ENCODE measurements at places on chromosomes 1 and 21.

DNA sequence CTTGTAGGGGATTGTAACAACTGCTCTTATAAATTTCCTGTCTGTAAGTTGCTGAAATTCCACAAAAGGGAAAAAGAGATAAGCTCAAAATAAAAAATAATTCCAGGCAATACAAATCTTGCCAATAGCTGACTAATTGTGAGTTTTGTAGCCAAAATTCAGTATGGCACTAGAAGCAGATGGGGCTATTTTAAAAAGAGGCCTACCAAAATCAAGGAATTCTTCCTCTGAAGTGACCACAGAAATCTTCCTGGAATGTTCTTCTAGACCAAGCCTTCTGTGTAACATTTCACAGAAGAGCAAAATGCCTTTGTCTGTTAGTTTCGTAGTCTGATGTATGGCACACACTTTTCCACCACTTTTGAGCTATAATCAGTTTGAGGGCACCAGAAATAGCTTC is 127.6 kb downstream of the CYYR1 start:
- no peak for DNase-seq

DNA sequence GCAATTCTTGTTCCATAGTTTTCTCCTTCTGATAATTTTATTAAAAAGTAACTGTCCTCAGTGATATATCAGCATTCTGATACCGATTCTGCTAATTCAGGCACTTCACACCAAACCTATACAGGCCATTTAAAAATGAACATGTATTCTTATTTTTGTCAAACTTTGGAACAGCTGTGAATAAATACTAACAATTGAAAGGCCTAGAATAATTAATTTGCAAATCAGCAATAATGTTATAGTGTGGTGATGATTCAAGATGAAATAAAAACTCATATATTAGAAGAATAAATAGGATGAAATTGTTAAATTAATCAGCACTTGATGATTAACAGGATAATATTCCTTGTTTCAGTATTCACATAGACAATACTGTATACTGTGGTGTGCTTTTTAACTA is 9.9 kb downstream of the CDKN2C start:
- peak; percentile 45 for DNase-seq

DNA sequence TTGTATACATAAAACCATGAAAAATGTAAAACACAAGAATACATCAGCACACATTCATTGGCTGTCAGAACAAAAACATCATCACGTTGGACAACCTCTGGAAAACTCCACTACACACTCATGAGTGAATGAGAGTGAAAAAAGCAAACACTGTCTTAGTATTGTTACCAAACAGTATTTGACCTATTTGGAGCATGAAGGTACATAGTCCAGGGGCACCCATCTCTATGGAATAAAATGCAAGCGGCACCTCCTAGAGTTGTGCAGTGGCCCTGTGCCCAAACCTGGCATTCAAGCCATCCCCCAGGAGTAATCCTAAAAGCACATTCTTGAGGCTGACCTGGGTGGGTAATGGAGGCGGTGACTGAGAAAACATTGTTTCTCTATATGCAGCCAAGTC is 67.0 kb upstream of the SOD1 start:
- DNase-seq: no peak

GRCh38 chr1:61149010-61149860 is 66.9 kb downstream of the NFIA start:
- DNase-seq: no peak

- DNase-seq: peak; percentile 7
Measured at GRCh38 chr1:19442154-19443096, 42.9 kb downstream of the CAPZB start.

DNA sequence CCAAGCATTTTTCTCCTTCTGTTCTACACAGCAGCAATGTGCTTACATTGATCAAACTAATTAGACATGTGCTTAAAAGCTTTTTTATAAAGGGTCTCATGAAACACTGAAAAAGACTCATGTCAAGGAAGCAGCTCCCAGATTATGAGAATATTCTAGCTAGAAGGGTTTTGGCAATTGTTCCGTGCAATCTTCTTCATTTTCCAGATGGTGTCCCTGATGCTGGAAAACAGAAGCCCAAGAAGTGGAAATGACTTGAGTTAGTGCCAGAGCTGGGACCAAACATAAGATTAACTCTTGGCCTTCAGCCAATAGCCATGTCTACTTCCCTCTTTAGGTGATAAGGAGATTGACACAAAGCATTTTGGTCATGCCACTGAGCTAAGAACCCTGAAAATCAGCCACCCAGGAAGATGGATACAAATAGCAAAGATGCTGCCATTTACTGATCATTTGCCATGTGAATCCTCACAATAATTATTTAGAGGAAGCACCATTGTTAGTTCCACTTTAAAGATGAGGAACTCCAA is 110.8 kb downstream of the MATN1 start:
- peak; percentile 18 for DNase-seq

- no peak for DNase-seq
Measured at GRCh38 chr1:185268352-185268751, 48.7 kb downstream of the IVNS1ABP start.

GRCh38 chr21:44271558-44272283 is 10.0 kb upstream of the DNMT3L start:
- DNase-seq: no peak

DNA sequence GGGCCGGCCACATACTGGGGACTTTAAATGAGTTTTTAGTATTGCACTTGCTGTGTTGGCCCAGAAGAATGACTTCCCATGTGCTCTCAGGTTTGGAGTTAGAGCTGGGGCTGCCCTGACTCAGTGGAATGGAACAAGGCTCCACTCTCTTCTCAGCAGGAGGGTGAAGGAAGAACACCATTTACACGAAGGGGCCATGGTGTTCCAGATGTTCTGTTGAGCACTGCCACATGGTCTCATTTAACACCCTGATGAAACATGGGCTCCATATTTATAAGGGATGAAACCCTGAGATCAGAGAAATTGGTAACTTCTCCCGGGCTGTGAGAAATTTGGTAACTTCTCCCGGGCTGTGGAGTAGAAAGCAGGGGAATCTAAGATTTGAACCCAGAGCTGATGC is 5.8 kb downstream of the PYCR2 start:
- DNase-seq: no peak

DNA sequence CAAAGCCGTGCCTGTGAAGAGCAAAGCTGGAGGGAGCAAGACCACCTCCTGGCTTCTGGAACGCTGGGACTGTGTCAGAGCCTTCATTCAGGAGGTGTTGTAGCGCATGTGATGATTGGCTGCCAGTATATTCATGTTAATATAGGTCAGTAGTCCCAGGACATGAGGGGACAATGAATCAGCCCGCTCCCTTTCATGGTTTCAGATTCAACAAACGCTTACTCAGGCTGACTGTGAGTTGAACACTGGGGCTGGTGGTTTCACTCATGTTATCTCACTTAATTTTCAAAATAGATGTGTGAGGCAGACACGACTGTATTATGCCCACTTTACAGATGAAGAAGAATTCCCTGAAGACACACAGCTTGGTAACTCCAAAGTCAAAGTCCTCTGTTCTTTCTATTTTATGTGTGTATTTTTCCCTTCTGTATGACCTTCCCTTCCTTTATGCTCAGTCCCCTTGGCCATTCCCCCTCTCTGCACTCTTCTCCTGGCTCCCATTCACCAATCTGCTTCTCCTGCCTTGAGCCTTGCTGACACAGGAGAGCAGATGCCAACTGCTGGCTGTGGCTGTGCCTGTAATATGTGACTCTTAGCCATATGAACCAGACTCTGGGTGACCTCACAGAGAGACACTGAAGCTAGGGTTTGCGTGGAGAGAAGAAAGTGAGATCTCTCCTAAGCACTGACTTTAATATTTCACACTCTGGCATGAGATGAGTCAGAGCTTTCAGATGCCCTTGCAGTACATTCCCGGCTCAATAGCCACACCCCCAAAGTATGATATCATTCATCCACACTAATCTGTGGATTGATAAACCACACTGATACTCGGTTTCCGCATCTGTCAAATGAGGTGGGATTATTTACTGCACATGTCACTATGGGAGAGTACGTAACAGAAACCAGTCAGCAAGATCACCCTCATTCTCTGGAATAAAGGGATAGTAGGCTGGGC is 31.4 kb upstream of the KIRREL1 start:
- DNase-seq: no peak

- DNase-seq: no peak
Measured at GRCh38 chr1:6128276-6129081, 51.6 kb downstream of the CHD5 start.

- no peak for DNase-seq
Measured at GRCh38 chr1:227542153-227543120, 20.9 kb upstream of the ZNF678 start.

GRCh38 chr1:239909898-239910297 is 181.8 kb upstream of the FMN2 start:
- DNase-seq: no peak

DNA sequence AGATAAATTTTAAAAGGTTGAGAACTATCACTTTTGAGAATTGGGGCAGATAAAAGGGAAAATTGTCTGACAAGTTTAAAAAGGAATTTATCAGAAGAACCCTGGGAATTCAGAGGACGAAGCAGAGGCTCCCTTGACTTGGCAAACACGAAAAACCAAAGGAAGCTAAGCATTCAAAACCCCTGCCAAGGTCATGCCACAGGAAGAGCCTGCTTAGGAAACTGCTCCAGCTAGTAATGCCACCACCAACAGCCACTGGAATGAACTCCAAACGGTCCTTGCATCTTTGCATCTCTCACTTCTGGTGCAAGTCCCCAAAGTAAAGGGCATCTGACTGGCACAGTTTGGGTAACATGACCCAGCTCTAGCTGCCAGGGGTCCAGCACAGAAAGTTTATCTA is 7.2 kb downstream of the GPBP1L1 start:
- no peak for DNase-seq

DNA sequence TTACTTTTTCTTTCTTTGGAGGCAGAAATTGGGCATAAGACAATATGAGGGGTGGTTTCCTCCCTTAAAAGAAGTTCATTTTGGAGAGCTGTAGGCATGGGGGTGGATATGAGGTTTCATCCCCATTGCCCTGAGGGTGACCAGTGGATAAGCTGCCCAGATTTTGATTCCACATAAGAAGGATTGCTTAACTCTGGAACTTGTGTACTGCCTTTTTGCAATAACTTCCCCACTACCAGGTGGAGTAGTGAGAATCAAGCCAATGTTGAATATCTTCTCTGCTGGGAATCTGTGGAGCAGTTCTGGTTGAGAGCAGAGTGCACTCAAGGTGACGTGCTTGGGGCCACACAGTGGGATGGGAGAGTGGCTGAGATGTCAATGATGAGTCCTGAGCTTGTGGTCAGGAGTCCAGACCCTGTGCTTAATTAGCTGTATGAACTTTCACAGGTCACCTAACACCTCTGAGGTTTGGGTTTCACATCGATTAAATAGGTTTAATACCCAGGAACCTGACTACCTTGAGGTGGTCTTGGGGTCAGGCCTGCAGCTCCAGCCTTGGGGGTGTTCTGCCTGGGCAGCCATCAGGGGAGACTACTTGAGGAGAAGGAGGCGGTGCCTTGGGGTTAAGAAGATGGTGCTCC is 152.9 kb downstream of the FCRL5 start:
- no peak for DNase-seq

DNA sequence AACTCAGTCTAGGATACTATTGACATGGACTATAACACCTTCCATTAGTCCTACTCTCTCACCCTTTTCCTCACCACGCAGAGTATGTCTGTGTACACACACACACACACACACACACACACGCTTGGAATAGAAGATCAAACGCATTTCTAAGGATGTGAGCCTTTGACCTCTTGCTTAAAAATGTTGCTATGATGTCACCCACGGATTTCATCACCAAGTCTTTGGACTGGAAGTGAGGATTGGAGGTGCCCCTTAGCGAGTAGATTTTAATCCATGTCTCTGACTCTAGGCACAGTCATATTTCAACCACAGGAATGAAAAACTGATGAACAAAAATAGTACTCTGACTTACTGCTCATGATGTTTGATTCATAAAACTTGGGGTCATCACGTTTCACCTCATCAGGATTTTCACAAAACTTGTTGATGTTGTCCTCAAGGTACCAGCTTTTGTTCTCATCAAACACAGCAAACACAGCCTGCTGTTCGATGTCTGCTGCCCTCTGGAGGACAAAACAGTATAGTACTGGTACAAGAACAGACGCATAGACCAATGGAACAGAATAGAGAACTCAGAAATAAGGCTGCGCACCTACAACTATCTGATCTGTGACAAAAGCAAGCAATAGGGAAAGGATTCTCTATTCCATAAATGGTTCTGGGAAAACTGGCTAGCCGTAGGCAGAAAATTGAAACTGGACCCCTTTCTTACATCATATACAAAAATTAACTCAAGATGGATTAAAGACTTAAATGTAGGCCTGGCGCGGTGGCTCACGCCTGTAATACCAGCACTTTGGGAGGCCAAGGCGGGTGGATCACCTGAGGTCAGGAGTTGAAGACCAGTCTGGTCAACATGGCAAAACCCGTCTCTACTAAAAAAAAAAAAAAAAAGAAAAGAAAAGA is 39.9 kb downstream of the F5 start:
- DNase-seq: peak; percentile 87

DNA sequence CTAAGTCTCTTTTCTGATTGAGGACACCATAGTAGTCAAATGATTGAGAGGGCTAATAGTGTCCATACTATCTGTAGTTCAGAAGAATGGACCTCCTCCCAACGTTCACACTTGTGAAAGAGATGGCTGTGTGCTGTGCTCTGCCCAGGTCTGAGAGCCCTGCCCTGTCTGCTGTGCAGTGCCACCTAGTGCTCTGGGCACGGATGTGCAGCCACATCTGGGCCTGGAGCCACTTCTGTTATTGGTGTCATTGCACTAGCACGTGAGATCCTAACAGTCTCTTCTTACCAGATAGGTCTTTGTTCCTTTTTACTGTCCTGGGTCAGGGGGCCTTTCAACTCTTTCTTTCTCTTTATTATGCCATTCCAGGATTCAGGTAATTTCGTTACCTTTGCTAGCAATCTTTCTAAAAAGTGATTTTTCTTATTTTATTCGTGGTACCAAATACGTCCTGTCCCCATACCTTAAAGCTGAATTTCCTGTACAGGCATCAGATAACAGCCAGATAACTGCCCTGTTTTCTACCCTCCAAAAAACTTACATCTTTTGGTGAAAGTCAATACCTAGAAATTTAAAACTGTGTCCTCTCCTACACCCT is 21.7 kb downstream of the INTS3 start:
- DNase-seq: peak; percentile 88

GRCh38 chr1:82299656-82300055 is 498.9 kb downstream of the ADGRL2 start:
- no peak for DNase-seq

- no peak for DNase-seq
Measured at GRCh38 chr1:167110586-167110985, 16.7 kb downstream of the STYXL2 start.

GRCh38 chr1:228867951-228868730 is 132.9 kb downstream of the RHOU start:
- peak; percentile 77 for DNase-seq
